Esophagus mucosa (tissue), 1 donor: ENCODE measurements at places on chromosomes 4 and X.

DNA sequence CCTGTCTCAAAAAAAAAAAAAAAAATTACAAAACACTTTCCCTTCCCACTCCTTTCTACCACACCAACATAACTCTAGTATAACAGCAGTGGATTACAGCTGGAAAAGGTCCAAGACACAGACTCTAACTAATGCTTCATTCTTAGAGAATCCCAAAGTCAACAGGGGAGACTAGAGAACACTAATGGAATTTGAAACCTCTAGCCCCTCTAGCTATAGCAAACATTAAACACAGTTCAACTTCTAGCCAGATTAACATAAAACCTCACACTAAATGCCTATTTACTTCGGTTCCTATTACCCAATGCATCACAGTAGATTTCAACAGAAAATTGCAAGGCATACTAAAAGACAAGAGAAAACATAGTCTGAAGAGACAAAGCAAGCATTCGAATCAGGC is 10.5 kb upstream of the DHX15 start:
- no peak for ATAC-seq

GRCh38 chr4:171169396-171169795 is 643.8 kb upstream of the GALNTL6 start:
- ATAC-seq, result no peak

DNA sequence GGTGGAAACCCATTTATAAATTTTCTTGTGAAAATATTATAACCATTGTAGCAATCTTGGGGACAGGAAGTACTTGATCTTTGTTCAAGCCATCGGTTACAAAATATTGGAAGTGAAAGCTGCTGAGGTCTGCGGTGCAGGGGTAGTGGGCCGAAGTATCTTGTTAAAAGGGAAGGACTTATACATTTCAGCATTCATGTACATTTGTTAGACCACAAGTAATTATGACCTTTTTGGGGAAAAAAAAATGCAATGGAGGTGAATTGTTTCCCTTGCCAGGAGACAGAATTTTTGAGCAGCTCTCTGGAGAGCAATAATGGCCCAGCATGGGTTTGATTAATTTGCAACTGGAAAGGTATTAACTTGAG is 121.3 kb downstream of the EGF start:
- no peak for ATAC-seq

DNA sequence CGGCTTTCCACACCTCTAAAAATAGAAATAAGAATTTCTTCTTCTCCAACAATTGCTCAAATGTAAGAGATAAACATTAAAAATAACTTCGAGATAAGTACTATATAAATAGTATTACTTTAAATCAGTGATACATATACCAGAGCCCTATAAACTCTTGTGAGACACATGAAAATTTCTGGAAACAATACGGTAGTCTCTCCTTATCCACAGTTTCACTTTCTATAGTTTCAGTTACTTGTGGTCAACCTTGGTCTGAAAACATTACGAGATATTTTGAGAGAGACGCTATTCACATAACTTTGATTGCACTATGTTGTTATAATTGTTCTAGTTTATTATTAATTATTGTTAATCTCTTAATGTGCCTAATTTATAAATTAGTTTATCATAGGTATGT is 101.5 kb upstream of the CXXC4 start:
- no peak for ATAC-seq

- no peak for ATAC-seq
These were observed 74.3 kb upstream of the TEX13D start for GRCh38 chrX:124257924-124258702.
